H9 (cell line): ENCODE measurements at places on chromosomes 1 and 21. TPM values are rescaled to one million over a fixed set of nuclear protein-coding genes. Genes with fewer than 3 reads are reported as not detected.
A peak's percentile ranks its signal among the peaks of the same experiment; 100 is the strongest.

Gene AMY1B
- not detected in 2 replicates for total RNA-seq

DNA sequence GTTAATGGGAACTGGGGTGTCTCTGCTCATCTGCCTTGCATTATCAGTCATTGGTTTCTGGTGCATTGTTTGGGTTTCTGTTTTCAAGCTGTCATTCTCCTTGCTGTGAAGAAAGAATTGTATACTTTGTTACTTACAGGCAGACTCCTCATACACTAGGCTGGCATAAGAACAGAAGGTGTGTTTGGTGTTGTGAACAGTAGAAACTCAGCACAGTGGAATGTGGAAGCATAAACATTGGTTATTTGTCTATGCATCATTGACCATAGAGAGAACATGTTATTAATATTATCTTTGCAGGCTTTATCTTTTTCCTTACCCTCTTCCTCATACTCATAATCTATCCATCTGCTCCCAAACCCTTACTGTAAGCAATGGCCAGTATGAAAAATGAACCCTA lies 18.2 kb downstream of the C1orf87 start:
- H3K27me3 ChIP-seq: no peaks in the 10 kb centered on the region
- H3K4me3 ChIP-seq: no peak overlapping the region
- H3K27ac ChIP-seq: no peak overlapping the region
- H3K36me3 ChIP-seq: no peaks in the 10 kb centered on the region
- no peak for DNase-seq

GRCh38 chr1:247465796-247466195 lies 7.9 kb upstream of the OR2B11 start:
- no peaks in the 10 kb centered on the region for H3K36me3 ChIP-seq
- H3K4me3 ChIP-seq: no peak overlapping the region
- H3K4me1 ChIP-seq: no peaks in the 10 kb centered on the region
- no peak for DNase-seq
- H3K27ac ChIP-seq: no peak overlapping the region

GRCh38 chr1:100443811-100444571 lies 91.7 kb downstream of the CDC14A start:
- H3K4me3 ChIP-seq: no peak overlapping the region
- H3K27ac ChIP-seq: no peak overlapping the region

DNA sequence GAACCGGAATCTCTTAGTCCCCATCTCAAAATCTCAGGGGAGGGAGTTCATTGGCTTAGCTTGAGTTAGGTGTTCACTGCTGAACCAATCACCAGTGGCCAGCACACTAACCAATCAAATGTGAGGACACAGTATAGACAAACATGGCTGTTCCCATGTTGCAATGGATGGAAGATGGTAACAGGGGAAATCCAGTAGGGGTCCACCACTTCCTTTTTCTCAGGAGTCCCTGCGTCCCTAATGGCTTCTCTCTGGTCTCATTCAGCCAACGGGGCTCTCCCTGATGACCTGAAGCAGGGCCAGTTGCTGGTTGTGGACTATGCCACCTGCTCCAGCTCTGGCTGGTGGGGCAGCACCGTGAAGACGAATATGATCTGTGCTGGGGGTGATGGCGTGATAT lies 9.7 kb downstream of the CELA2B start:
- DNase-seq: no peak
- H3K27ac ChIP-seq: no peak overlapping the region
- H3K27me3 ChIP-seq: no peaks in the 10 kb centered on the region
- H3K36me3 ChIP-seq: peaks cover 4% of the 10 kb centered on the region

Gene HMCN1
- total RNA-seq: 2.9 and 3.3 TPM in 2 replicates

- H3K27me3 ChIP-seq: no peaks in the 10 kb centered on the region
- no peaks in the 10 kb centered on the region for H3K4me1 ChIP-seq
These were observed 4.3 kb upstream of the CLEC20A start for GRCh38 chr1:178500936-178501554.

DNA sequence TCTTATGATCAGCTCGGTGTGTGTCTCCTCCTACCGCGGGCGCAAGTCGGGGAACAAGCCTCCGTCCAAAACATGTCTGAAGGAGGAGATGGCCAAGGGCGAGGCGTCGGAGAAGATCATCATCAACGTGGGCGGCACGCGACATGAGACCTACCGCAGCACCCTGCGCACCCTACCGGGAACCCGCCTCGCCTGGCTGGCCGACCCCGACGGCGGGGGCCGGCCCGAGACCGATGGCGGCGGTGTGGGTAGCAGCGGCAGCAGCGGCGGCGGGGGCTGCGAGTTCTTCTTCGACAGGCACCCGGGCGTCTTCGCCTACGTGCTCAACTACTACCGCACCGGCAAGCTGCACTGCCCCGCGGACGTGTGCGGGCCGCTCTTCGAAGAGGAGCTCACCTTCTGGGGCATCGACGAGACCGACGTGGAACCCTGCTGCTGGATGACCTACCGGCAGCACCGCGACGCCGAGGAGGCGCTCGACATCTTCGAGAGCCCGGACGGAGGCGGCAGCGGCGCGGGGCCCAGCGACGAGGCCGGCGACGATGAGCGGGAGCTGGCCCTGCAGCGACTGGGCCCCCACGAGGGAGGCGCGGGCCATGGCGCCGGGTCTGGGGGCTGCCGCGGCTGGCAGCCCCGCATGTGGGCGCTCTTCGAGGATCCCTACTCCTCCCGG lies 1.5 kb downstream of the KCNC4 start:
- H3K4me3 ChIP-seq: peak overlapping the region; percentile 73
- H3K27ac ChIP-seq: no peak overlapping the region
- DNase-seq: peak; percentile 37
- H3K4me1 ChIP-seq: peaks cover 3% of the 10 kb centered on the region; the same call in 1 of the 2 replicates
- no peaks in the 10 kb centered on the region for H3K36me3 ChIP-seq

Gene ZYG11A
- 2.0 and 2.1 TPM in 2 replicates for total RNA-seq

Gene UBE2U
- not detected in 2 replicates for total RNA-seq

- H3K27me3 ChIP-seq: no peaks in the 10 kb centered on the region
- H3K27ac ChIP-seq: no peak overlapping the region
- H3K4me3 ChIP-seq: no peak overlapping the region
- H3K4me1 ChIP-seq: no peaks in the 10 kb centered on the region
These were observed 4.8 kb downstream of the PPT1 start for GRCh38 chr1:40092241-40092640.

DNA sequence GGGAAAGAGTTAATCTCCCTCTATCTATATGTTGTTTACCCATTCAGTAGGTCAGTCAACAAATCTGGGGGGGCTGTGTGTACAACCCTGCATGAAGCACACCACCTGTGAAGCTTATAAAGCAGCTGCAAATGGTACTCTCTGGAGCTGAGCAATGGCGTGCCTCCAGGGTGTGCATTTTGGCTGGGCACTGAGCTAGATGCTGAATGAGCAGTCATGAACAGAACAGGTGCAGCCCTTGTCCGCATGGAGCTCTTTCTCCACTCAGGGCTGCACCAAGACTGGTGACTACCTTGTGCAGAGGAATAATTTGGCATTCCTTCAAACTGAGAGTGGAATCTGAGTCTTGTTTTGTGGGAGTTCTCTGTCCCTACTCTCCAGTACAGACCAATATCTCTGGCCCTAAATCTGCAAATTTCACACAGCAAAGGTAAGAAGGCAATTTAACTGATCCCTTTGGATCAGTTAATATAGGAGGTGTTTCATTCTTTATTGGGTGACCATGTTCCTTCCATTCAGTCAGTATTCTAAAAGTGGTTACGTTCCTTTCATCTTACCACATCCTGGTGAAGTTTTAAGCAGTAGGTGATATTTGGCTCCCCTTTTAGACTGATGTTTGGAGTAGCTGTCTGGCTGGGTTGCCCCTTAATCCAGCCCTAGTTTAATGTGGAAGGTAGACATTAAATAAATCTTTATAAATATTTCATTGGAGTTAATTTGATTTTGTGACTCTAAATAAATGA lies 76.0 kb downstream of the GPR88 start:
- H3K4me3 ChIP-seq: no peak overlapping the region
- H3K4me1 ChIP-seq: no peaks in the 10 kb centered on the region

DNA sequence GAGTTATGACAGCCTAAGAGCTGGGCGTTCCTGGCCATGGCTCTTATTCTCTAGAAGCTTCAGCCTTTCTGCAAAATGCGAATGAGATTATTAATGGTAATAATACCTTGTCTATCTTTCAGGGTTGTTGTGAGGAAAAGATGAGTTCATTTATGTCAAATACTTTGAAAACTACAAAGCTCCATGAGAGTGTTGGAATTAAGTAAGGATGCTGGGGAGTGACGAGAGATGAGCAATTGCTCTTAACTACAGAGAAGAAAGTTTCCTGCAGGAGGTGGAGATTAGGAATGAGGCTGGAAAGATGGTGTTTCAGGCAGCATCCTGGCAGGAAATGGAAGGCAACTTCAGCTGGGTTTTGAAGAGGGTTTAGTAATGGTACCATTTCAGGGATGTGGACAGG lies 124.2 kb downstream of the CACNA1E start:
- no peaks in the 10 kb centered on the region; the same call in 1 of the 2 replicates for H3K27me3 ChIP-seq
- H3K4me3 ChIP-seq: no peak overlapping the region
- peaks cover 1% of the 10 kb centered on the region; the same call in 1 of the 2 replicates for H3K36me3 ChIP-seq
- H3K27ac ChIP-seq: no peak overlapping the region
- DNase-seq: no peak

DNA sequence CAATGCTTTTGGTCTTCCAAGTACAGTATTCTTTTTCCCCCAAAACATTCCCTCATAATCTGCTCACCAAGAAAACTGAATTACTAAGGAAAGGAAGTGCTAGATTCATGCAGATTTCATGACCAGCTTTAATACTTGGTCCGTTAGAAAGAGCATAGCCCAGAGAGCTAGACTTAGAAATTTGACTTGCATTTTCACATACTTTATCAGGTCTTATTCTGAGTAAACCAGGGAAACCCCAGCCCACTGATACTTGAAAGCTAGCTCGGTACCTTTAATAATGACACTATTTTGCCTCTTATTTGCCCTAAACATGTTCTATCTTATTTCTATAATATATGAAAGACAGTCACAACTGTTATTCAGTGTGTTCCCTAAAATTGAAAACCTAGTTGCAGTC lies 204.5 kb downstream of the TTLL7 start:
- H3K4me3 ChIP-seq: no peak overlapping the region
- H3K36me3 ChIP-seq: no peaks in the 10 kb centered on the region
- no peak for DNase-seq
- no peak overlapping the region for H3K27ac ChIP-seq
- 0 out of 2 replicates have a peak, but pooled peaks cover 1% of the 10 kb centered on the region for H3K27me3 ChIP-seq

Gene CELA3B
- not detected in 2 replicates for total RNA-seq

DNA sequence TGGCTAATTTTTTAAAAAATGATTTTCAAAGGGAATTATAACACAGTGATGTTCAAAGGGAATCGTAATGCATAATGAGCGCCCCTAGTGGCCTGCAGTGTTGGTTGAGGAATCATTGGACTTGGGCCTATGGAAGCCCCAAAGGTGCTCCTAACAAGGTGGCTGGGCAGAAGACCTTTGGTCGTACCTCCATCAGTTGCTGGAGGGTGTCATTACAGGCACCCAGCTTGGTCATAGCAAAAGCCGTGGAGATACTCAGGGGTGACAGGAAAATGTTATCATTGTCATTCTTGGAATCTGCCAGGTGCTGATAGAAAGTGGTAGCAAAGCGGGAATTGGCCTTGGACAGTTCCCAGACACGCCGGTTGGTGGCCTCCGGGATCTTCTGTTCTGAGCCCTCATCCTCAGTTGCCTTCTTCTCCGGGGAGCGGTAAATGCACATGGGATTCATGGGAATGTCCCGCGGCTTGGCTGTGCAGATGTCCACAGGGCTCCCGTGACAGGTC lies 2.7 kb downstream of the SERPINC1 start:
- H3K36me3 ChIP-seq: no peaks in the 10 kb centered on the region
- H3K4me3 ChIP-seq: no peak overlapping the region
- H3K27me3 ChIP-seq: no peaks in the 10 kb centered on the region
- H3K4me1 ChIP-seq: no peaks in the 10 kb centered on the region

DNA sequence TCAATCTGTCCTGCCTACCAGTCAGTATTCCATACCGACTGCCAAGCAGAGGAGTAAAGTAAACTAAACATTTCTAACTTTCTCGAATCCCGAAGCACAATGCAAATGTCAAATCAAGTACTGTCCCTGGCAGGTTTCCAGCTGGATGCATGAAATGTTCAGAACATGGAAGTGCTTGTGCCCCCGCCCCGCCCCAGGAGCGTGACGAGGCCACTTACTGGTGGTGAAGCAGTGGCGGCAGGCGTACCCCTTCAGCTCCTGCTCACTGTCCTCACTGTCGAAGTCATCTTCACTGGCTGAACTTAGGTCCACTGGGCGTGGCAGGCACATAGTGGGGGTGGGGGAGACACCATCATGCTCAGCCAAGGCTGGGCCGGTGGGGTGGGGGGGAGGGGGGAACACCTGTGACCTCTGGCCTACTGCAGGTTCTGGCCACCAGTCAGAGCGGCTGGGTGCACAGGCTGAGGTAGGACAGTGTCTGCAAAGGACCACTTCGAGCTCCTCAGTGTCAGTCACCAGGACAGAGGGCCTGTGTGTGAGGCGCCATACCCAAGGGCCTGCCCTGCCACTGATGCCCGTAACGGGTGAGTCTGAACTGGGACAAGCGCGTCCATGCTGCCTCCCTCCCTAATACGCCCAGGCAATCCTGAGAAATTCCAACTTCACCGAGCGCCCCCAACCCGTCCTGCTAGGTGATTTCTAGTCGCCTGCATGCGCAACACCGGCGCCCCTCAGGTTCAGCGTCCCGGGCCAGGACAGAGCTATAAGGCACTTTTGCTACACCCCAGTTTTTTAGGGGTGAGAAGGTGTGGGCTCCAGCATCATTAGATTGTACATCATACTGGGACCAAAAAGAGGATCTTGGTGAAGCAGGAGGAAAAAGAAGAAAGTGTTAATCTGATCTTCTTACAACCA lies 46.9 kb downstream of the SLC45A1 start:
- no peaks in the 10 kb centered on the region for H3K4me1 ChIP-seq
- no peaks in the 10 kb centered on the region for H3K27me3 ChIP-seq
- DNase-seq: no peak
- H3K4me3 ChIP-seq: no peak overlapping the region; the same call in 2 of the 3 replicates

Gene OR2T2
- not detected in 2 replicates for total RNA-seq

DNA sequence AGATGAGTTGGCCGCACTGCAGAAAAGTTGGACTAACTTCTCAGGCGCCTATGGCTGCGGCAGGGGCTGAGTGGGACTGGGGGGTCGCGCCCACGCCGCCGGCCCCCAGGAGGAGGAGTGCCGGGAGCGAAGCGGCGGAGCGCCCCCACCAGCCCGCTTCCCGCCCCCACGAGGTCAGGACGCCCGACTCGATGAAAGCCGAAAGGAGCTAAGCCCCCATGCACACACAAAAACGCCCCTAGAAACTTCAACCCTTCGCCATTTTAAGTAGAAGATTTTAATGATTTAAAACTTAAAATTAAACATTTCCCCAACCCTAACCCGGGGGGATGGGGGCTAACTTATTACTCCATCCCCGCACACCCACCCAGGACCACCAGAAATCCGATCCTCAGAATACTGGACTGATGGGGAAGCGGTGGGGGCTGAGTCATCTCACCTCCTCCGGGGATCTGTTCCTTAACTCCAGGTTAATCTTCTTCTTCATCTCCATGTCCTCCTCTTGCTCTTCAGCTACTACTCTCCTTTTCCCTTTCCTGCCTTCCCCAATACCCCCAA lies 539 bp downstream of the ANP32E start:
- H3K27me3 ChIP-seq: no peaks in the 10 kb centered on the region
- no peak overlapping the region for H3K4me3 ChIP-seq
- H3K4me1 ChIP-seq: no peaks in the 10 kb centered on the region; the same call in 1 of the 2 replicates
- H3K36me3 ChIP-seq: peaks cover 8% of the 10 kb centered on the region
- H3K27ac ChIP-seq: peak overlapping the region; percentile 72
- no peak for DNase-seq
